Mammary epithelial cell (primary cell): ENCODE measurements at places on chromosomes 16 and 17. TPM values are rescaled to one million over a fixed set of nuclear protein-coding genes. Genes with fewer than 3 reads are reported as not detected.
A peak's percentile ranks its signal among the peaks of the same experiment; 100 is the strongest.

Gene XAF1
- 0.14 TPM for polyA plus RNA-seq

Gene SERPINF2
- polyA plus RNA-seq, result 10.1 TPM

Gene CHST5
- 0.01 TPM for polyA plus RNA-seq

Gene NEK8
- polyA plus RNA-seq, result 4.6 TPM

Gene NPIPB8
- polyA plus RNA-seq, result not detected

Gene HOXB1
- not detected for polyA plus RNA-seq

DNA sequence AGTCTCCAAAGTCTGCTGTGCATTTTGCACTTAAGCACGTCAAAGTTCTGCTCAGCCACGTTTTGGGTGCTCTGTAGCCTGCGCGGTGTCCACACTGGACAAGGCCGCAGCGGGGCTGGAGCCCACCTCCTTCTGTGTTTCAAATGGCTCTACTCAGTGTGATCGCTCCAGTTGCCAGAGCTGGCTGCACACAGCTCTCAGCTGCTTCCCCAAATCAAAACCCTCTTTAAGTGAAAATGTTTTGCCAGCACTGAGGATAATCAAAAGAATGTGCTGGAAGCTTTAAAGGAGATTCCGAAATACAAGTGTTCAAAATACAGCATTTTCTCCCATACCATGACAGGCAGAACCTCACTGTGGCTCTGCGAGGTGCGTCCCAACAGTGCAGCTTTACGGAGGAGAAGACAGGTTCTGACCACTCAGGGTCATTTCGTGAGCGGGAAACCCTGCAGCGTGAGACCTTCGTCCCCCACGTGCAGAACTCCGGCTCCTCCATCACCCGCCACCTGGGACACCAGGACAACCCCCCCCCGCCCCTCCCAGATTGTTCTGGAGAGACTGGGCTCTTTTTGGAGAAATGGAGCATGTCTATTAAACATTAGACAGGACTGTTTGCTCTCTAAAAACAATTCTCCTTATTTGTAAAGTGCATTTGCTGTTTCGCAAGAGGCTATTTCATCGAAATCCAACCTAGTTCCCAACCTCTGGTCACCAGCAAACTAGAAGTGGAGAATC lies 16.6 kb downstream of the TBC1D16 start:
- no peak for DNase-seq

DNA sequence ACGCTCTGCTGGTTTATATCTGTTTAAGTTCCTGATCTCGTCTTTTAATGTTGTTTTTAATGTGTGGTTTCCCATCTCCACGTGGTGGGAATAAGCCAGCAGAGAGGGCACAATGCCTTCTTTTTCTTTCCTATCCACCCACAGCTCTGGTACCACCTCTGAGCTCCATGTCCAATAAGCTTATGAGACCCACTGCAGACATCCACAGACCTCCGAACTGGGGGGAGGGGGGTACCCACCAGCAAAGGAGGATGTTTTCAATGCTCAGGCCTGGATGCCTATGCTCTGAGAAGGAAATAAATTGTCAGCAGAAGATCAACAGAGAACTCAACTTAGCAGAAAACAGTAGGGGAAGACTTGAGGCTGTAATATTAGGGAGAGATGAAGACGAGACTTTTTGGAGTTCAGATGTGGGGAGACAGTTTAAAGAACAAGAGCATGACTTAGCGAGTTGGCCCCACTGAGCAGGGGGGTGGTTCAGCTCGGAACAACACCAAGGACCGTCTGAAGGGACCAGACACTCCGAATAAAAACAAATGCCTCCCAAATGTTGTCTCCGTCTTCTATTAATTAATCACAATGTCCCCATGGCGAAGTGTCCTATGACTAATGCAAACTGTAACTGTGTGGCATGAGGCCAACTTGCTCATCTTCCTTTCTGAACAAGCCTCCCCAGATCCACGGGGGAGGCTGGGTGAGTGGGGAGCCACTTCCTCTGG lies 62.7 kb downstream of the GAS7 start:
- DNase-seq, result no peak

DNA sequence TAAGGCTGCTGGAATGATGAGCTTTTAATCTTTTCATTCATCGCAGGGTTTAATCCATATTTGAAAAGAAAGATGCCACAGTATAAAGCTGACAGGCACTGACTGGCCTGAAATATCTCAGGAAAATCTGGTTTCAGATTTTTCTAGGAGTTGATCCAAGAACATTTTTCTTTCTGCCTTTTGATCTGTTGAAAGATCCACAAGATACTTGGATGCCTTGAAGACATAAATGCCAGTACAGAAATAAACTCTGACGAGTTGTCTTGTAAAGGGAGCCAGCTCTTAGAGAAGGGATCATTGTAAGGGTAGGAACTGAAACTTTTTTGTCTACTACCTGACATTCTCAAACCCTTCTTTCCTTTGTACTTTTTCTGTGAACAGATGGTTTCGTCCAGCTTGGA lies 25.4 kb upstream of the KRT20 start:
- peak; percentile 84 for DNase-seq

GRCh38 chr16:425740-426114 lies 278 bp downstream of the RAB11FIP3 start:
- DNase-seq, result no peak

DNA sequence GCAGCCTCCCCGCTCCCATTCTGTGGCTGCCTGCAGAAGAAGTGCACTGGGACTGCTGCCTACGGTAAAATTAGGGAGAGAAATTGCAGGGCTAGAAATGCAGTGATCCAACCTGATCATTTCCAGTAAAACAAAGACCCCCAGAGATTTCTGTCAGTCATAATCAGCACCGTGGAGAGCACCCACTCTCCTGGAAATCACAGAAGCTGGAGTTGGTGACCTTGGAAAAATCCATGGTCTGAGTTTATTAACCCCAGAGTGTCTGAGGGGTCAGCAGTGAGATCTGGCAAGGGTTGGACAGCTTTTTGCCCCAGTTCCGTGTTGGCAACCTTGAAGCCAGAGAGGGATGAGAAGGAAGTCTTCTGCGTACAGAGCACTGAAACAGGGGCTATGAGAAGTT lies 7.8 kb downstream of the SYCE1L start:
- DNase-seq, result no peak

DNA sequence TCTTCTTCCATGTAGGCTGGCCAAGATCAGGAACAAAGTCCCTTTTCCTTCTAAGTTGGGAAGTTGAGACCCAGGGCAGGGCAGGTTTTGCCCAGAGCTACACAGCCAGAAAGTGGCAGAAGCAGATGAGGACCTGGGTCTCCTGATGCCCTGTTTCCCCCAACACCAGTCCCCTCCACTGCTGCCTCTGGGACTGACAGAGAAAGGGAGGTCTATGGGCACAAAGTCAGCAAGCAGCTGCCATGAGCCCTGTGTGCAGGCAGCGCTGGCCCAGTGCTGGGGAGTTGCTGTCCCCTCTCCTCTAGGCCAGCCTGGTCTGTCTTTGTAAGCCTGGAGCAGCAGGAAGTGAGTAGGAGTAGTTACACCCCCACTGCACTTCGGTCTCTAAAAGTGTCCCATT lies 46.9 kb upstream of the NKD1 start:
- no peak for DNase-seq

DNA sequence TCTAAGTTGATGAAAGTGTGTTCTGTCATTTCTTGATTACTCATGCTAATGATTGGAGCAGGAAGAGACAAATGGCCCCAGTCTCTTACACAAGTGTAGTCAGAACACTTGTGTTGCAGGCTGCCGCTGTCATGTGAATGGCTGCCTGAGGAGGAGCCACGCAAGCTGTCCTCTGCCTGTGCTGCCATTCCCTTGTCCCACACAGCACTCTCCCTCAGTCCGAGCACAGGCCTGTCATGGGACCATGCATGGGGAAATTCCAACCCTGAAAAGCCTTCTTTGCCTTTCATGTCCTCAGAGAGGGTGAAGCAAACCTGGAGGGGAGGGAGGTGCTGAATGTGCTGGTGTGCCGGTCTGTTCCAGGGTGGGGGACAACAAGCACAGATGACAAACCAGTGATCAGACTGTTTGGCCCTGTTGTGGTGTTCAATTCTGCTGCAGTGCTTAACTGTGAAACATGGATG lies 109.4 kb downstream of the MRTFB start:
- DNase-seq, result peak; percentile 3

GRCh38 chr17:59830846-59831486 lies 61.8 kb downstream of the TUBD1 start:
- DNase-seq, result no peak

DNA sequence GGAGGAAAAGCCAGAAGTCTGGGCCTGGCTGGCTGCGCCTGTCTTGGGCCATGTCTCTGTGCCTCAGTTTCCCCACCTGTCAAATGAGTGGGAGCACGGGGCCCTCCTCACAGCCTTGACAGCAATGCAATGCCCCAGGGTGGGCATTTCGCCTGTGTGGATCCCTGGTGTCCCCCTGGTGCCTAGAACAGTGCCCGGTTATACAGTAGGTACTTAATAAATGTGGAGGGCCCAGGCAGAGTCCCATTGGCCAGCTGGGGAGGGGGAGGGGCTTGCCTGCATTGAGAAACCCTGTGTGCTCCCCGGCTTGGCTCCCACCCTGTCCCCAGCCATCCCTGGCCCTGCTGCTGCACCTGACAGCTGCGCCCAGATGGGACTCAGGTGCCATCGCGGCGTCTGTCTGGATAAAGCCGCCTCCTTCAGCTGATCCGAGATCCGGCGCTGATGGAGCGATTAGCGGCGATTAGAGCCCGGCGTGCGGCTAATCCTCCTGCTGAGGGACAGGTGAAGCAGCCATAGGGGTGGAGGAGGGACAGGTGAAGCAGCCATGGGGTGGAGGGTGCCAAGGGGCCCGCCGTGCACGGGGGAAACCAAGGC lies 12.4 kb downstream of the ZFPM1 start:
- DNase-seq, result no peak

GRCh38 chr16:87252269-87252970 lies 64.8 kb downstream of the C16orf95 start:
- DNase-seq, result peak; percentile 30

DNA sequence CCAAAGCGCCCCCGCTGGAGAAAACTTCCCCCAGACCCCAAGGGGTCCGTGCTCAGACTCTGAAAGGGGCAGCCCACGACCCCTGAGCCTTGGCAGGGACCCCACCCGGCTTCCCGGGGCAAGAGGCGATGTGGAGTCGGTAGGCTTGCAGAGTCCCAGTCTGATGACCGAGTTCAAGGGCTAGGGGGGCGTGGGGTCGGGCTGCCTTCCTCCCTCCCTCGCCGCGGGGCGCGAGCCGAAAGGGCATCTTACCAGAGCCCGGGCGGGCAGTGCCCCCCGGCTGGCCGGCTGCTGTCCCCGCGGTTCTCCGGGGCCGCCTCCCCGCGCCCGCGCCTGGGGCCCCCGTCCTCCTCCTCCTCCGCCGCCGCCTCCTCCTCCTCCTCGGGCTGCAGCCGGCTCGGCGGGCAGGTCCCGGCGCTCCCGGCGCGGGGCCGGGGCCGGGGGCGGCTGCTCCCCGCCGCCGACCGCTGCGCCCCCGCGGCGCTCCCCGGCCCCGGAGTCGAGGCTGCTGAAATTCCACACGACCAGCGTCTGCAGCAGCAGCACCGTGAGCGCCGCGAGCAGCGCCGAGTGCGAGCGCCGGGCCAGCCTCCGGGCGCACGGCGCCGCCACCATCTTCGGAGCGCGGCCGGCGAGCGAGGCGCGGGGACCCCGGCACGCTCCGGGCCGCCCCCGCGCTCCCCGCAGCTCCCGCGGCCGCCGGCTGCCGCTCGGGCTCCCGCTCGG lies 415 bp downstream of the XYLT1 start:
- DNase-seq, result no peak

DNA sequence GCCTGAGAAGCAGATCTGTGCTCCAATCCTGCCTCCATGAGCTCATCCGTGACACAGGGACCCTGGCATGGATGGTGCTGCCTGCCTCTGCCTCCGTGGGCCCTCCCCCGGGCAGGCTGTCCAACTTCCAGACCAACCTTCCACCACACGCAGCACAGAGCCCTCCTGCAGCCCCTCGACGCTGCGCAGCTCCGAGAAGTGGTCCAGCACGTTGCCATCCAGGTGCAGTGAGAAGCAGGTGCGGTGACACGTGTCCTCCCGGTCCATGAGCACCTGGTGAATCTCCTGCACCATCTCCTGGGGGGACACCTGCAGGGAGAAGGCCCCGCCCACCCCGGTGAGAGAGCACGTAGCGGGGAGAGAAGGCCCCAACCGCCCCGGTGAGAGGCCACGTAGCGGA lies 8.4 kb downstream of the CLUH start:
- no peak for DNase-seq

DNA sequence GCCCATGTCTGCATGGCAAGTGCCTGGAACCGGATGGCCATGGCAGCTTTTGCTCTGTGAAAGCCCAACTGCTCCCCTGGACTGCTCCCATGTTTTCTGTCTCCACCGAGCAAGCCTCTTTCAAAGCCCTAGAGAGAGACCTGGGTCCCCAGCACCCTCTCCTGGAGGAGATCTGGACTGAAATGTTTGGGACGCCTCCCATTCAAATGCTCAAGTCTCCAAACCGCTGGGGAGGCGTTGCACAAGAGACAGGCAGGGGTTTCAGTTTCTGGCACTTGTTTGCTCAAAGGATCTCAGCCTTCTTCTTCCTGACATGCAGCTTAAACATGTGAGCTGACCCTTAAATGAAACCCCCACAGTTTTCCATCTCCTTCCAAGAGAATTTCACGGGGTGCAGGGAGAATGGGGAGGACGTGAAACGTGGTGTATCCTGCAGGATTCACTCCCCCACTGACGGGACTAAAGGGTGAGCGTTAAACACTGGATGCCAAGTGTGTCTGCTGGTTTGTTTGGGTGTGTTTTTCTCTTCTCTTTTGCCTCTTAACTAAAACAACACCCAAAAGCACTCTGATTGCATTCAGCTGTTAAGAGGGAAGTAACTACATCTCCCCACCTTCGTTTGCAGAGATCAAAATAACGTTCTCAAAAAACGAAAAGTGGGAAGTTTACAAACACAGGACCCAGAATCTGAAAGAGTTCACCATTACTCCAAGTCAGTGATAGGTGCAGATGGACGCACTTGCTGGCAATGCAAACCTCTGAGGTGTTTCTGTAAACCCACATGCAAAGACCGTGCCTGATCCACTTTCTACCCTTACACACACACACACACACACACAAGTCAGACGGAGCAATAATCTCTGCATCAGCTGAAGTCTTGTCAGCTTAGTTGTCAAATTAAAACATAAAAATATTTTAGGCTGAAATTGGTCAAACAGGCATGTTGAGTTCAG lies 256.9 kb downstream of the C16orf95 start:
- DNase-seq, result no peak

DNA sequence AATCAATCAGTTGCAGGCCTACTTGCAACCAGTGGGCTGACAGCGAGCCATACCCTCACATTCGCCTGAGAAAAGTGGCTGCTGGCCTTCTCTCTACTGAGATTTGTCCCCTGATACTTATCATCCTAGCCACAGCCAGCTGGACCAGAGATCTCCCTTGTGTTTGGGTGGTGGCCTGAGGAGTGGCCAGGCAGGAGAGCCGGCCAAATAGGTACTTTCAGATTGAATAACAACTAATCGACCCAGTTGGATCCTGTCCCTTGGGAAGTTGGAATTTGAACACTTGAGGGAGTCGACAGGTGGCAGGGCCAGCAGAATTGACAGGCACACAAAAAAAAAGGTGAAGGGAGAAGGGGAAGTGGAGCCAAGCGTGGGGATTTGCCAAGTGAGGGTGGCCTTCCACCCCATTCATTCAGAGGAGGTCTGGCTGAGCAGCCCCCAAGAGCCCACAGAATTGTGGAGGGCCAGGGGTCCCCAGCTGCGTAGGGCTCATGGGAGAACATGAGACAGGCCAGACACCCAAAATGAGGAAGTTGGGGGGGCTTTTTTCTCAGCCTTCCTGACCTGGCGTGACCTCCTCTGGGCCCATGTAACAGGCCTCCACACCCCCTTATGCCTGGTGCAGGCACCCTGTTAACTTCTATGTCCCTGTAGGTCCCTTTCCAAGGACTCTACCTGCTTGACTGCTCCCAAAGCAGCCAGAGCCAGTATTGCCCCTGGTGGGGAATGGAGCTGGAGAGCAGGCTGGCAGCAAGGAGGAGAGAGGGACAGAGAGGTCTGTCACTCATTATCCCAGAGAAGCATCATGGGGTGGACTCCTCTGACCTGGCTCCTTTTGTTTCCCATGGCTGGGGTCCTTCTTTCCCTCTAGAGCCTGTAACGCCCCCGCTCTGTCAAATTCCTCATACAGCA lies 2.9 kb upstream of the RANGRF start:
- no peak for DNase-seq
